Adipocyte (in vitro differentiated cells): ENCODE measurements at places on chromosomes 5 and 9.

- DNase-seq = no peak
Measured at GRCh38 chr5:14174230-14174636, 31.1 kb downstream of the TRIO start.

DNA sequence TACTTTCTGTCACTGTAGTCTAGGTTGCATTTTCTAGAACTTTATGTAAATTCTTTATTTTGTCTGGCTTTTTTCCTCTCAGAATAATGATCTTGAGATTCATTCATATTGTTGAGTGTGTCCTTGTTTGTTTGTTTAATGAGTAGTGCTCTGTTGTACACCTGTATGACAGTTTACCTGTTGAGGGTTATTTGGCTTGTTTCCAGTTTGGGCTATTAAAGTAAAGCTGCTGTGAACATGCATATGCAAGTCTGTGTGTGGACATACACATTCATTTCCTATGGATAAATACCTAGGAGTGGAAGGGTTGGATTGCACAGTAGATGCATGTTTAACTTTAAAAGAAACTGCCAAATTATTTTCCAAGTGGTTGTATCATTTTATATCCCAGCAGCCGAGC, 30.4 kb downstream of the MVB12B start:
- DNase-seq = no peak

DNA sequence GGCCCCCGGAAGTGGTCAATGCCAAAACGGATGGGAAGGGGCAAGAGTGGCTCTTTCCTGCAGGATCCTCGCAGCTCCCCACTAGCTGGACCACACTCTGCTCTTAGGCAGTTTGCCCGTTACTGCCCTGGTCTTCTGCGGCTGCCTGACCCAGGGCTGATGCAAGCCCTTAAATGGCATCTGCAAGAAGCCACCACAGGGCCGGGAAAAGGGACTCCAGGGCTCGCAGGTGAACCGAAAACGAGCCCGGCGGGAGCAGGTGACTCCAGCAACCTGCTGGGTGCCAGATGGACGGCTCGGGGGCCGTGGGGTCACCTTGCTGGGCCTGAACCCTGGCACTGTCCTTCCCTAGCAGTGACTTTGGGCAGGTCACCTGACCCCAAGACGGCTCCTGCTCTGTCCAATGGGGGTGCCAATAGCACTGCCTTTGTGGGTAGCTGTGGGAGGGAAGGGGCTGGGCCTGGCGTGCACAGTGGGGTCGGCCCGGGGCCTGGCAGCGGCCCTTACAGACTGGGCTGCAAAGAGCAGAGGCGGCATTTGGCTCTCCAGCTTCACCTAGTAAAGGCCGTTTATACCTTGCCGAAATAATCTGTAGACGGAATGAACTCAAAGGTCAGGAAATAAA, 1.3 kb downstream of the TMEM250 start:
- no peak for DNase-seq

DNA sequence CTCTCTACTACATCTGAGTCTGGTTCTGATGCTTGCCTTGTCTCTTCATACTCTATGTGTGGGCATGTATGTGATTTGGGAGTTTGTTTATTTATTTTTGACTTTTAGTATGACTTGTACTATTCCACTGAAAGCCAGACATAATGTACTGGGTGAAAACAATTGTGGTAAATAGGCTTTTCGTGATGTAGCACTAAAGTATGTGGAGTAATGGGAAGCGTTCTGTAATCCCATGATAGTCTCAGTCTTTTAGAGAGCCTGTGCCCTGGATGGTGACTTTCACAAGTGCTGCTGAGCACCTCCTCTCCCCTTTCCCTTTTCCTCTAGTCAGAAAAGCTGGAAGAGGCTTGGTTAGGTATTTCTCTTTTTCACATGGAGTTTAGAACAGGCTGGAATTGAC, 85.8 kb upstream of the S1PR3 start:
- peak; percentile 69 for DNase-seq

DNA sequence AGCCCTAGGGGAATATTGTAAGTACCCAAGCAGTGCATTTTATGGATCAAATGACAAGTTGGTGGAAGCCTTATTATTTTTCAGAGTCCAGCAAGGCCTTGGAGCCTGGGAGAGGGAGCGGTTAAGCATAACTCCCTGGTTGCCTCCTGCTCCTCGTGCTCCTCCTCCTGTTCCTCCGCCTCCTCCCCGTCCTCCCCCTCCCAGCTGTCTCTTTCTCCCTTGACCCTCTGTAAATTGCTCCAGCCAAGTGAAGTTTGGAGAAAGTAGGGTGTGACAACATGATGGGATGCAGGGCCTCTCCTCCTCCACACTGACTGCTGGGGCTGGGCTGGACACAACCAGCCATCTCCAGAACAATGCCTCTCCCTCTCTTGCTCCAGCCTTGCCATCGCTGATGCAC, 586.9 kb downstream of the CCDC171 start:
- DNase-seq = peak; percentile 22

DNA sequence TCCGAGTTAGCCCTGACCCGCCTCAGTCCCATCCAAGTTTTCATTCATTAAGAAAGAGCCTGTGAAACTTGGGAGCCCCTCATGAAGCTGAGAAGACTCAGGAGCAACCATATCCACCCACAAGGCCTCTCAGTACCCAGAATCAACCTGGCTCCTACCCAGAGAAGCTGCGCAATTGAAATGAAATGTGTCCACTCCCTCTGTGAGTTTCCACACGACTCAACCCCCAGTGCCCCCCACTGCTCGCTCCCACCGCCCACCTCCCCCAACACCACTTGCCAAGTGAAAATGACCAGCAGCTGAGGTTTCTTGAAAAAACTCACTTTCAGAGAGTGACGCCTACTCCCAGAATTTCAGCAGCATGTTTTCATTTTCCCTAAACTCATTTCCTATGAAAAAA, 104.6 kb downstream of the CDK5RAP2 start:
- peak; percentile 87 for DNase-seq

DNA sequence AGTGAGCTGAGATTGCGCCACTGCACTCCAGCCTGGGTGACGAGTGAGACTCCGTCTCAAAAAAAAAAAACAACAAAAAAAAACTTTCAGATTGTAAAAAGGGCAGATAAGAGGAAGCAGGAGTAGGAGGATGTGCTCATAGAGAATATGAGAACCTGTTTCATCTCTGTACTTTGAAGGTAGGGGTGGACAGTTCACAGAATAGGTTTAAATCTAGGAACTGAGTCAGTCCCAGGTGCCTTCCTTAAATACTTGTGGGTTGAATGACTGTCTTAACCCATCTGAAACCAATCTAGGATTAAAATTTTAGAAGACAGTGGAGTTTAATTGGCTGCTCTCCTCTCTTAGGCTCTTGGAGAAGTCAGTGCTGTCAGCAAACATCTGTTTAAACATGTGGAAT, 12.4 kb downstream of the POLK start:
- DNase-seq = no peak

- DNase-seq = peak; percentile 69
Measured at GRCh38 chr9:128073253-128073886, 5.3 kb downstream of the SLC25A25 start.

DNA sequence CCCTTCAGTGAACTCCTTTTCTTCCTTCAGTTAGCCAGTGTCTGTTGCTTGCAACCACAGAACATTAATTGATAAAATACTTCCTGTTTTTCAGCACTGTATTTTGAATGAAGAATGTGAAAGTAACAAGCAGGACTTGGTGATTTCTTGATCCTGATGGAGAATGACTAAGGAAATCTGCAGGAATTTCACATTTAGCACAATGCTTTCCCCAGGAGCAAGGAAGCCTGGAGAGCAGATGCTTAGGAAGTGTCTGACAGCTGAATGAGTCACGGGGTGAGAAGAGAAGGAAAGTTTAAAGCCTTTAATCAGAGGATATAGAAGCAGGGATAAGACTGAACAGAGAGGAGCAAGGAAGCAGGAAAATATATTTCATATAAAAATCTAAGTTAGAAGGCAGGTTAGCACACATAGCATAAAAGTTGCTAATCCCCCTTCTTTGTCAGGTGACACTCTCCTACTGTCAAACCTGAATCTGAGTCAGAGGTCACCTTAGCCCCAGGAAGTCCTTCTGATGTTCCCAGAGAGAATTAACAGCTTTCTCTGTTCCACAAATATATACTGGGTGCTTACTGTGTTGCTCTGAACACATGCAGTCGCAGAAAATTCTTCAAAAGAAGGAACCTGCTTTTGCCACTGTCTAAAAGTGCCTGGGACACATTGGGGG, 59.7 kb downstream of the GNA14 start:
- DNase-seq = peak; percentile 67

GRCh38 chr9:582775-583174, 258.7 kb upstream of the DMRT1 start:
- DNase-seq = no peak

- DNase-seq = no peak
Measured at GRCh38 chr9:84283946-84284345, 56.6 kb downstream of the SLC28A3 start.

GRCh38 chr9:15736569-15736968, 183.7 kb downstream of the CCDC171 start:
- DNase-seq = no peak

DNA sequence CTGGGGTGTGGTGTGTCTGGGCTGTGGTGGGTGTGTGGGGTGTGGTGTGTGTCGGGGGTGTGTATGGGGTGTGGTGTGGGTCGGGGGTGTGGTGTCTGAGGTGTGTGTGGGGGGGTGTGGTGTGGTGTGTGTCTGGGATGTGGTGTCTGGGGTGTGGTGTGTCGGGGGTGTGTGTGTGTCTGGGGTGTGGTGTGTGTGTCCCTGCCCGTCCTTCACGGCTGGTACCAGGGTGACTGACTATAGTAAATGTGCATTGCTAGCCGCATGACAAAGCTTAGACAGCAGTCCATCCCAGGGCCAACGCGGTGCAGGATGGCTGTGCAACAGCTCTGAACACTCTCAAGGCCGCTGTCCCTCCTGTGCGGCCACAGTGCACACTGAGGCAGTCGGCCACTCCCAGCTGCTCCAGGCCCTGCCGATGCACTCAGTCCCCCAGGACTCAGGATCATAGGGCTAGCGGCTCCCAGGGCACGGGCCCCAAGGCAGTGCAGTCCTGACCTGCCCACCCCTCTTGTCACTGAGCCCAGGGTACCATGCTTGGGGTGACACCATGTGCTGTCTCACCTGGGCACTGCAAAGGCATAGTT, 54.0 kb downstream of the SECISBP2 start:
- DNase-seq = no peak

DNA sequence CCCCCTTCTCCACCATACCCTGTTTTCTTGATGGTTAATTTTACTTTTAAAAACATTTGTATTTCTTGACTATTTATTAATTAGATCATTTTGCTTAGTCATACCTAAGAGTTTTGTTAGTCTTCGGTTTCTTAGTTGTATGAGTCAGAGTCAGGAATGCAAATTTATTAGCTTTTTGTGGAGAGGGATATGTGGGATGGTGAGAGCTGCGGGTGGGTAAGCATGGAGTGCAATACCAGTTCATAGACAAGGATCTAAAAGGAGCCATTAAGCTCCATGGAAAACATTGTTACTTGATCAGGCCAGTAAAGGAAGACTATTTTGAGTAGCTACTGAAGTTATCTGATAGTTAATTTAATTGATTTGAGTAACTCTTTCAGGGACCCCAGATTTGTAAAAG, 77.5 kb downstream of the ZSWIM6 start:
- peak; percentile 78 for DNase-seq

DNA sequence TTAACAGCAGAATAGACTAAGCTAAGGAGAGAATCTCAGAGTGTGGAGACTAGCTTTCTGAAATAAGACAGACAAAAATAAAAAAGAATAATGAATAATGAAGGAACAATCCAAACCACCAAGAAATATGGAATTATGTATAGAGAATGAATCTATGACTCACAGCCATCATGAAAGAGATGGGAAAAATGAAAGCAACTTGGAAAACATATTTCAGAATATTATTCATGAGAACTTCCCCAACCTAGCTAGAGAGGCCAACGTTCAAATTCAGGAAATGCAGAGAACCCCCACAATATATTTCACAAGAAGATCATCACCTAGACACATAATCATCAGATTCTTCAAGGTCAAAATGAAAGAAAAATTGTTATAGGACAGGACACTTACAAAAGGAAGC, 349.0 kb upstream of the MPDZ start:
- no peak for DNase-seq

DNA sequence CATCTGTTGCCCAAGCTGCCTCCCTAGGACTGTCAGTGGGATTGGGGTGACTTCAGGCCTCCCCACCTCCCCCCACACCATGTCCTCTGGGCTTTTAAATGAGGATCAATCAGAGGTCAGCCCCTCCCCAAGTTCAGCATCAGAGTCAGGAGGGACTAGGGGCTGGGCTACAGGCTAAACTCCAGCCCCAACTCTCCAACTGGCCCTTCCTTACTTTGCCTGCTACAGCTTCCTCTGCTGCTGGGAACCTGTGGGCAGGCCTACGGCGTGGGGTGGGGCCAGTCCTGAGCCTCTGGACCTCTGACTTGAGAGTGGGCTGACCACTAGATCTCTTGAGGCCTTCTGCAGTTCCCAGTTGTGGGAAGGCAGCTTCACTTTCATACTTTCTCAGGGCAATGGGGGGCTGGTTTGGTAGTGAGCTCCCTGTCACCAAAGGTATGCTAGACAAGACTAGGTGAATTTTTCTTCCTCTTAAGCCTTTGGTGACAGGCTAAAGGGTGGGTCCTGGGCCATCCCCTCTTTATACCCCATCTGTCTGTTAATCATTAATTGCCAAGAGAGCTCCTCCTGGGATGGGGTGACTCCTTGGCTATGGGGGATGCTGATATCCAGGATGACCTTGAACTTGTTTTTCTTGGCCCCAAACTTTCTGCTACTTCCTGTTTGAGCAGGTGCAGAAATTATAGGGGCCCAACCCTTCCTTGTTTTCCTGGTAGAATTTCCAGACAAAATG, 10.8 kb upstream of the DAB2IP start:
- no peak for DNase-seq

- no peak for DNase-seq
Measured at GRCh38 chr9:2560180-2560579, 61.4 kb upstream of the VLDLR start.

DNA sequence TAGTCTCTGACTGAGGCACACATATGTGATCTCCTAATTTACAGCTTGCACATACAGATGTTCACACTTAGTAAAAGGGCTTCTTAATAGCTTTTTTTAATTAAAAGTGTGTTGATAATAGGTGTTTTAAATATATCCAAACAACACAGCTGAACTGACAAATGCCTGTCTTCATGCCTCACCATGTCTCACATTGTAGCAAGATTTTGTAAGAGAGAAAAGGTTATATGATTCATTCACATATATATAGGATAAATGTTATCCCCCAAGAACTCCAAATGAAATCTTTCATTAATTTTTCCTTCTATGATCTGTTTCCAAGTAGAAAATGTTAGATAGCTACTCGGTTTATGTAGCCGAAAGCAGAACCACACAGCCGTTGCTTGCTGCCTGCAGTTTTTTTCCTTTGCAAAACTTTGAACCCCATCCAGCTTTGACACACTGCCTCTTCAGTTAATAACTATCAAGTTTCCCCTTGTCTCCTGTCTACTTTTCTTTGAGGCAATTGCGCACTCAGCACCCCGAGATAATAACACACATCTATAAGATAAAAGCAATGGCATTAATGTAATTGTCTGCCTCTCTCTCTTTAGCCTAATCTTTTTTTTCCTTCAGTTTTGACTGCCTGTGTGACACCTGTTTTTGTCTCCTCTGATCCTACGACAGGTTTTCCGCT, 299.2 kb downstream of the BNC2 start:
- no peak for DNase-seq

- DNase-seq = no peak
Measured at GRCh38 chr9:134768709-134769351, 111.8 kb upstream of the FCN2 start.

GRCh38 chr9:128921881-128922763, 1.3 kb downstream of the PHYHD1 start:
- DNase-seq = peak; percentile 55

GRCh38 chr5:139903450-139903794, 107.8 kb downstream of the PSD2 start:
- no peak for DNase-seq

- DNase-seq = peak; percentile 2
Measured at GRCh38 chr5:7396713-7397454, 946 bp downstream of the ADCY2 start.
